ENCODE measurements at places on chromosomes 1 and 21. TPM values are rescaled to one million over a fixed set of nuclear protein-coding genes. Genes with fewer than 3 reads are reported as not detected.

DNA sequence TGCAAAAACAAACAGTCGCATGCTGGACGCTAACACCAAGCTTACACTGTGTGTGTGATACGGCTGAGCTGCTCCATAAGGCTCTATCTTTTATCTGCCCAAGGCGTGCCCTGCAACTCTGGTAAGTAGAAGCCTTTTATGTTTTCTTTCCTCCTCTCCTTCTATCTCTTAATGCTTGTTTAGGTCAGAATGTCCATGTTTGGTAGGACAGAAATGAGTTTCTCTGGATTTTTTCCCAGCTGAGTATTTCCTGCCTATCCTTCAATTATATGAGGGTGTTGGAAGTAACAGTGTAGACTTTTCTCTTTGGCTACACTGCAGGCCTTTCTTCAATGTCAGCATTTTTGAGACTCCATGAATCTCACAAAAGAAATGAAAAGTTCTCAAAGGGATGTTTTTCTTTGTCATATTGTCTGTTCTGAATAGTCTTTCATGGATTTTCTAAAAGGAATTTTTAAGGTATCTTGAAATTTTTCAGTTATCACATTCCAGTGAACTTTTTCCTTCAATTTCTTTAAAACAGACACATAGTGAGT is 124.2 kb downstream of the MACF1 start:
- DNase-seq, result no peak

DNA sequence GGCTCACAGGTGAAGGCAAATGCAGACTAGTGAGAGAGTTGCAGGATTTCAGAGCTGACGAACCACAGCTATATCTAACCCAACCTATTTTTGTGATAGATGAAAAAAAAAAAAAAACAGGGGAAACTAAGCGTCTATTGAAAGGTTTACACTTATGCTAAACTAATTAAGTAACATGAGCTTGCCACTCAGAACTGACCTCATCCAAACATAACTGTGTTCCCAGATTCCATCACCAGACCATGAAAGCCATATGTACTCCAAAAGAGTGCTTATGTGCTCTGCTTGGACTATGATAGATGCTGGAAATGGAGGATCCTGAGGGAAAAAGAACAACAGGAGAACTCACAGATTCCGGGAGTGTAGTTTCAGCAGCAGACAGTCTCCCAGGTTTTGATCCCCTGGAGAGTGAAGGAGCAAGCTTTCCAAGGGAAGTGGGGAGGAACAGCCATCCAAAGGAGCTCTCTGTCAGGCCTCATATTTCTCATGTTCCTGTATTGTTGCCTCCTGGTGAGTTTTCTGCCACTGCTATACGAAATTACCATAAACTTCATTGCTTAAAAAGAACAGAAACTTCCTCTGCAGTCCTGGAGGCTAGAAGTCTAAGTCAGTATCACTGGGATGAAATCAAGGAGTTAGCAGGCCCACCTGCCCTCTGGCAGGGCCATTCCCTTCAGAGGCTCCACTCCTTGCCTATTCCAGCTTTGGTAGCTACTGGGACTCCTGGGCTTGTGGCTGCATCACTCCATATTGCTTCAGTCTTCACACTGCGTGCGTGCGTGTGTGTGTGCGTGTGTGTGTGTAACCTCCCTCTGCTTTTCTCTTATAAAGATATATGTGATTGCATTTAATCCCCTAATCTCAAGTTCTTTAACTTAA is 38.1 kb downstream of the NIBAN1 start:
- DNase-seq, result no peak

FCRL4 gene
- not detected for total RNA-seq

DNA sequence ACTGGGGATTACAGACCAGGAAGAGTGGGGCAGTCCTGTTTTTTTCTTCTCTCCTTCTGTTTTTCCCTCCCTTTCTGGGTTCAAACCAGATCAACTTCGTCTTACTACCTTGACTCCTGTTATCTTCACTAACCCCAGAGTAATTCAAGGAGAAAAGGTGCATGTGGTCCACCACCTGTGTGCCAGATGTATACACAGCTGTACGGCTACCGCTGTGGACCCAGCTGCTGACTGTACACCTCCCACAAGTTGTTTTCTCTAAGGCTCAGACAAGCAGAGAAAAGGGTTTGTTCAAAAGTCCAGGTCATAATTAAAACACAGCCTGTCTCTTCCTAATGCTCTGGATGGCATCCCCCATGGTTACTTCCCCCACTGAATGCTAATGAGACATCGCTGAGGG is 102.1 kb downstream of the LMX1A start:
- no peak for DNase-seq

- DNase-seq, result no peak
Observed at GRCh38 chr1:226601456-226601855, 52.9 kb downstream of the STUM start.

NTMT2 gene
- total RNA-seq, result not detected

DNA sequence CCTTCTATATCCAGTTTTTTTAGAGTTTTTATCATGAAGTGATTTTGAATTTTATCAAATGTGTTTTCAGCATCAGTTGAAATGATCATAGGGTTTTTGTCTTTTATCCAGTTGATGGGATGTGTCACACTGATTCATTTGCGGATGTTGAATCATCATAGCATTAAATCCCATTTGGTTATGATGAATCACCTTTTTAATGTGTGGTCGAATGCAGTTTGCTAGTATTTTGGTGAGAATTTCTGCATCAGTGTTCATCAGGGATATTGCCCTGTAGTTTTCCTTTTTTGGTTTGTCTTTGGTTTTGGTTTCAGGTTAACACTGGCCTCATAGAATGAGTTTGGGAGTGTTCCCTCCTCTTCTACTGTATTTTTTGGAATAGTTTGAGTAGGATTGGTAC is 80.3 kb downstream of the DIRAS3 start:
- DNase-seq, result peak; percentile 72

DNA sequence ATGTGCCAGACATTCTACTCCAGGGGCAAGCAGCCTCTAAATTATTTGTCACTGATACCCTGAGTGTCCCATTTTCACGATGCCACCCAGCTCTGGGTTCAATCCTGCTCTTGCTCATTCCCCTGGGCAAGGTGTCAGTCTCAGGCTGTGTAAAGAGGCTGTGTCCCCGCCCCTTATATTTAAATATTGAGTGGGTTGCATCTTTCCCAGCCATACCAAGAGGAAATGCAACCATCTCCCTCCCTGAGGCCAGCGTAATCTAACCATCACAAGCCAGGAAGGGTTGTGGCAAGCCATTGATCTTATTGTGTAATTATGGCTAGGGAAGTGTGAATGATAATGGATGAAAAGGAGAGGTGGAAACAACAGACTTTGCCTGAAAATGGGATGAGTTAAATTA is 54.7 kb upstream of the CLDN14 start:
- no peak for DNase-seq

GRCh38 chr1:162217706-162218105 is 148.2 kb downstream of the NOS1AP start:
- DNase-seq, result no peak

DNA sequence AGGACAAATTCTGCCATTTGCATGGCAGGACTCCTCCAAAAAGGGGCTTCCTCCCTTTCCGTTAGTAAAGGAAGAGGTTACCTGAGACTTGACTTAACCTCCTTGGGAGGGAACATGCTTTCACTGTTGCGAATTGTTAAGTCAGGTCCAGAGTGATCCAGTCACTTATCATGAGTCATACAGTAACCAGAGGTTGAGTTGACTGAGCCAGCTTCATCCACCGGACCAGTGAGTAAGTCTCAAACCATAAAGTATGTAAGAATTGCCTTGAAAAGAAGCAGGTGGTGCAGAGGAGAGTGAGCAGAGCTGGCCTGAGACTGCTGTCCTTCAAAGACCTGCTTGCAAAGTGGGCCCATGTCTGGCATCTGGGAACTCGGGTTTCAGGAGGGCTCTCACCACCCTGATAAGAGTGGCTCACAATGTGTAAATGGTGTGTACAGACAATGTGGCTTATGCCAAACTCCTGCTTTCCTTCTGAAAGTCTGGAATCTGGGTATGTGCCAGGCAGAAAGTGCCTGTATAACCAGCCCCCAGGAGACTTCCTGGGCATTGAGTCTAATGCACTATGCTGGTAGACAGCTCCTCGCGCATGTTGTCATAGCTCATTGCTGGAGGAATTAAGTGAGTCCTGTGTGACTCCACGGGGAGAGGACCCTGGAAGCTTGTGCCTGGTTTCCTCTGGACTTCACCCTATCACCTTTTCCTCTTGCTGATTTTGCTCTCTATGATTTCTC is 84.3 kb upstream of the KLHDC7A start:
- no peak for DNase-seq

DNA sequence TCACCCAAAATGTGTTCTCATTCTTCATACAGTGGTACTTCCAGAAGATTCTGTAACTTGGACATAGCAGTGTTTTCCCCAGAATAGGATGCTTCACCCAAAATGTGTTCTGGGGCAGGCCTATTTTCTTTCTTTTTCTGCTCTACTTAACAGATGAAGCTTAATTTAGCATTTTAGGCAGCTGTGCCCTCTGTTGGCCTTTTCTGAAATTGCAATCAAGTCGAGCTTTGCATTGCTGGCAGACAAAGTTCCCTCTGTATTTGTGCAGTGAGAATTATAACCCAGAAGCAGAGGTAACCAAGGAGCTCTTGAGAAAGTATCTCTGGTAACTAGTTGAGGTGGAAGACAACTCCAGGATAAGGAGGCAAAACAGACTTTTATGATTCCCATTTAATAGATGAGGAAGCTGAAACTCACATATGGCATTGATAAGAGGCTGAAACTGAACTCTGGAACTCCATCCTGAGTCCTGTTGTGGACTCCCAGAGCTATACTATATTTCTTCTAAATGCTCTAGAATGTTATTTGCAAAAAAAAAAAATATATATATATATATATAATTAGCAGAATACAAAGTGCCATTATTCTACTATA is 50.3 kb upstream of the L1TD1 start:
- DNase-seq, result peak; percentile 68

DNA sequence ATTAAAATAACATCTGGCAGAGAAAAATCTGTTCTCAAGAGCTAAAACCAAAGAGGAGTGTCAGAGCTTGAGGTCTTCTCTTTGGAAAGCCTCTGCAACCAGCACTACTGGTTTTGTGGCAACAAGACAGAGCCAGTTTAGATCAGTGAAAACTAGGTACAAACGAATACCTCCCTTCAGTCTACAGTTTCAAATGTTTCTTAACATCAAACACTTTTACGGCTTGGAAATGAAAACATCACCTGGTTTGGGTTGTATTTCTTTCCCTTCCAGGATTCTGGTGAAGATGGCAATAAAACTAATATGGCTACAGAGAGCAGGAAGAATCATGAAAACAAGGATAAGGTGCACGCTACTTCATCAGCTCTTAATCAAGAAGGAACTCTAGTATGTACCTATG is 339.4 kb upstream of the ESRRG start:
- DNase-seq, result no peak

GRCh38 chr1:32470431-32470830 is 5.6 kb downstream of the ZBTB8B start:
- no peak for DNase-seq

- no peak for DNase-seq
Observed at GRCh38 chr1:176567190-176567794, 104.3 kb downstream of the PAPPA2 start.

GRCh38 chr21:42083361-42083690 is 12.2 kb downstream of the UMODL1 start:
- no peak for DNase-seq

ATP1A4 gene
- not detected for total RNA-seq

DNA sequence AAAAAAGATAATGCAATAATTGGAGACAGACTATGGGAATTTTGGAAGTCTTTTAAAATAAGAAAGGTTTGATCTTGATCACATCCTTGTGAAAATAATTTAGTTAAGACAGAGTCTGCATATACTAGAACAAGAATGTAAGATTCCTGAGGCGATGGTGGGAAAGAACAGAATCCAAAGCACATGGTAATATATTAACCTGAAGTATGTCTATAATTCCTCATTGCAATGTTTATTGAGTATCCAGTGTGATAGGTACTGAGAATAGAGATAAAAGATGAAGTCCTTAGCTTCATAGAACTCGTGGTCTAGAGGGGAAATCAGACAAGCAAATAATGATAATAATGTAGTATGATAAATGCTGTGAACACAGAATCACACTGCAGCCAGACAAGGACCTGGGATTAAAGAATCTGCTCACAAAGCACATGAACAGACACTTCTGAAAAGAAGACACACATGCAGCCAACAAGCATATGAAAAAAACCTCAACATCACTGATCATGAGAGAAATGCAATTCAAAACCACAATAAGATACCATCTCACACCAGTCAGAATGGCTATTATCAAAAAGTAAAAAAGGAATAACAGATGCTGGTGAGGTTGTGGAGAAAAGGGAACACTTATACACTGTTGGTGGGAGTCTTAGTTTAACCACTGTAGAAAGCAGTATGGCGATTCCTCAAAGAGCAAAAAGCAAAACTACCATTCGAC is 6.9 kb upstream of the ANGPTL3 start:
- no peak for DNase-seq

ZNF683 gene
- not detected for total RNA-seq

CDA gene
- total RNA-seq, result 2.4 TPM

DNA sequence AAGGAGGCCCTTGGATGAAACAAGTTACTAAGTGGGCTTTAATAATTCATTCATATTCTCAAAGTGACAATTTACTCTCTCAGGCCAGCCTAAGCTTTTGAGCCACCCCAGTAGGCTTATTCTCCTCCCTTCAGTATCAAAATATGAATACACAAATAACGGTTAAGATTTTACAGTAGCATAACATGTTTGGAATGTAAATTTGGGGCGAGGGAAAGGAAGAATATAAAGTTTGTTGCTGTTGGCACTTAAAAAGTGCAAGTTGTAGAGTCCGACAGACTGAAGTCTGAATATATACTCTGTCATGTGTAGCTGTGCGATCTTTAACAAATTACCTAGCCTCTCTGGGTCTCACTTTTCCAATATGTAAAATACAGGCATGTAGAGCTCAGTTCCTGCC is 22.6 kb upstream of the MYSM1 start:
- no peak for DNase-seq

DNA sequence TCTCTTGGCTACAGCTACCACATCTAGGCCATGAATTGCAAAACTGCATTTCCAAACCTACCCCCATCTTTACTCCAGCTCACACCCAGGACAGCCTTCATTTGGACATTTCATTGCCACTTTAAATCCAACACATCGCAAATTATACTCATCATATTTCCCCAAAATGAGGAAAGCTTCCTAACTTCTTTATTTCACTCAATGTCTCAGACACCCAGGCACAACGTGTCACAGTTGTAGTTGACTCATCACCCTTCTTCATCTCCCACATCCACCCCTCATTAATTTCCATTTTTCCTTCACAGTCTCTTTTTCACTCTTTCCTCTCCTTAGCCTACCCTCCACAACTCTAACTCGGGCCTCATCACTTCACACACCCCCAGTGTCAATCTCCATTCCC is 6.7 kb downstream of the OTUD7B start:
- no peak for DNase-seq

- DNase-seq, result no peak
Observed at GRCh38 chr1:197806718-197807117, 31.4 kb upstream of the DENND1B start.

Data from dermis blood vessel endothelial cell (primary cell).